NB4 (cell line): ENCODE measurements at places on chromosomes 12 and 14.

GRCh38 chr14:24270537-24271133 is 762 bp downstream of the RABGGTA start:
- no peak for DNase-seq

DNA sequence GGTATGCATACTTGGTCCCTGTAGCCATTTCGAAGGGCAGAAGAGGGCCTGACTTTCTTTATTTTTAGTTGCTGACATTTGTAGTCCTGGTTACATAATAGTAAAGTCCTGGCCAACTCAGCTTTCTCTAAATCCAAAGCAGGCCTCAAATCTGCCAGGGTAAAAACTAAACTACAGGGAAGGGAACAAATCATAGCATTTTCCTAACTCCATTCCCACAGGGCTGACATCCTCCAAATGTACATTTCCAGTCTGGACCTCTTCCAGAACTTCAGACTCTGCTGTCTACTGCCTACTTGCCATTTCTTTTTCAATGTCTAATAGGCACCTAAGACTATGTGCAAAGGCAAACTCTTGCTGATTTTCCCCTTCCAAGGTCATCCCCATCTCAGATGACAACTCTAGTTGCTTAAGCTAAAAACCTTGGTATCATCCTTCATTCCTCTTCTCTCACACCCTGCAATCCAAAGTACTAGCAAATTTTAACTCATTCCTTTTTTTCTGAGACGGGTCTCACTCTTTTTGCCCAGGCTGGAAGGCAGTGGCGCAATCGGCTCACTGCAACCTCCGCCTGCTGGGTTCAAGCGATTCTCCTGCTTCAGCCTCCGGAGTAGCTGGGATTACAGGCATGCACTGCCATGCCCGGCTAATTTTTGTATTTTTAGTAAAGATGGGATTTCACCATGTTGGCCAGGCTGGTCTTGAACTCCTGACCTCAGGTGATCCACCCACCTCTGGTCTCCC is 2.0 kb downstream of the DDIT3 start:
- no peak for DNase-seq

DNA sequence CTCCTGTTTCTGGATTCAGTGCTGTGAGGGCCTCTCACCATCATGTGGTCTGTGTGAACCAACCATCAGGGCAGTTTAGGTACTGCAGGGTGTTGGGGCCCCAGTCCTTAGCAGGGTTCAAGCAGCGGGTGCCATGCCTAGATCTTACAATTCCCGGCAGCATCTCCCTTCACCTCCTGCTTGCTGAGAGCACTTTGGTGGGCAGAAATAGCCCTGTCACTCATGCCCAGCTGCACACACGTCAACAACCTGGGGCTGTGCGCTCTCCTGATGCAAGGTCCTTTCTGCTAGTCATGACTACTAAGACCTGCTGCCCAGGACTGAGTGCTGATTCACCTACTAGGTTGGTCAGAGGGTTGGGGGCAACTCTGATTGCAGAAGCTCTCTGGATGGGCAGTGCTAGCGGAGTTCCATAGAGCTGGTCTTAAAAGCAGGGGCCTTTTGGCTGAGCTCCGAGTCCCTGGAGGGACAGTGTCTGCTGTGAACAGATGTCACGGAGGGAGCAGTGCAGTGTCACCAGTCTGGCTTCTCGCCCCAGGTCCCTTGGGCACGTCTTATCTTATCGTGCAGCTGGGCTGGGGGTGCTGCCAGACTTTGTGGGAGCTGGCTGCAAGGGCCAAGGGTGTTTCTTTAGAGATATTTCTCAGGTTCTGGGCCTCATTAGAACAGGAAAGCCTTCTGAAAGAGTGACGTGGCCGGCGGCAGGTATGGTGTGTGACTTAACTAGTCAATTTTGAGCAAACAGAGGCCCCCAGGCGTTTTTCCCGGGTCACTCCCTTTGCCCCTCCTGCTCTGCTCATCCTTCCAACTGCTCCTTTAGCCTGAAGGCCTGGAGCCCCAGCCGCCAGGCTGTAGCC is 71.8 kb downstream of the NINJ2 start:
- peak; percentile 93 for DNase-seq

DNA sequence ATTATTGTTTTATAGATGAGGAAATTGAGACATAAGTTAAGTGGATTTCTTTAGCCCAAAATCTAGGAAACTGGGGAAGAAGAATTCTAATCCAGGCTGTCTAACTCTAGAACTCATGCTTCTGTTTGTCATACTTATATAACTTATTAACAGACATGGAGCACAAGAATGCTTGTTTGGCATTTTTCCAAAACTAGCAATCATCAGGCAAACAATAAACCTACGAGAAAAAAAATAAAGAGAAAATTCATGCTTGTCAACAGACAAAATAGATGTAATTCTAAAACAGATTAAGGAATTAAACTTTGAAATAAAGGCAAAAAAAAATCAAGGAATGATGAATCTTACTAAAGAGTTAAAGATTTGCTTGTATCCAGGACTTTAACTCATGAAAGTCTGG is 103.1 kb downstream of the METTL25 start:
- DNase-seq: no peak

- DNase-seq: no peak
Measured at GRCh38 chr12:81591256-81591655, 167.9 kb downstream of the PPFIA2 start.

DNA sequence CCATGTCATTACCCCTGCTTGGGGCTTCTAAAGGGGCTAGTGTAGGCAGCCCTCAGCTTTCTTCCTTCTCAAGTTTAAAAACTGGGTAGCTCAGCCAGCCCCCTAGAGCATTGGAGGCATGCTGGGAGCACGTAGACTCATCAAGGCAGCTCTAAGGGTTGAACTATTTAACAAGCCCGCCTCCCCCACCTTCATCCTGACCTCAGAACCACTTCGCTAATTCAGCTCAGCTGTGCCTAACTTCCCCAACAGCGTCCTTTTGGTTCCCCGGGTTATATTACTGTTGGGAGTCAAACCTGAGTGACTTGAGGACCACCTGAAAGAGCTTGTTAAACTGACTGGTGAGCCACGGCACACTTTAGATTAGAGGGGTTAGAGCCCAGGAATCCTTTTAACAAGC is 30.1 kb downstream of the MAX start:
- peak; percentile 90 for DNase-seq

DNA sequence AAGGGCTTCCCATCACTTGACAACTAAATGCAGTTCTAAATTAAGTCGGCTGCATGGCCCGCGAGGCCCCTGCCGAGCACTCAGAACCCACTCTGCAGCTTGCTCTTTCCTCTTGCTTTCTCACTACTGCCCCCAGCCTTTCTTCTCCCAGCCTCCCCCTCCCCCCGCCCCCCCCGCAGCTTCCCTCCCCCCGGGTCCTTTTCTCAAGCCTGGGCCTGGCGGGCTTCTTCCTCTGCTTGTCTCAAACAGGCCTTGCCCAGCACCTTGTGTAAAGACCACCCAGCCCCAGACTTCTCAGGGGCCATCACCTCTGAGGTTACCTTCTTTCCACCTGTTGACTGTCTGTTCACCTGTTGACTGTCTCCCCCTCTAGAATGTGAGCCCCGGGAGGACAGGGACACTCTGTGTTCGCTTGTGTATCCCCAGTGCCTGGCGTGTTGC is 1.1 kb downstream of the CYP46A1 start:
- no peak for DNase-seq

DNA sequence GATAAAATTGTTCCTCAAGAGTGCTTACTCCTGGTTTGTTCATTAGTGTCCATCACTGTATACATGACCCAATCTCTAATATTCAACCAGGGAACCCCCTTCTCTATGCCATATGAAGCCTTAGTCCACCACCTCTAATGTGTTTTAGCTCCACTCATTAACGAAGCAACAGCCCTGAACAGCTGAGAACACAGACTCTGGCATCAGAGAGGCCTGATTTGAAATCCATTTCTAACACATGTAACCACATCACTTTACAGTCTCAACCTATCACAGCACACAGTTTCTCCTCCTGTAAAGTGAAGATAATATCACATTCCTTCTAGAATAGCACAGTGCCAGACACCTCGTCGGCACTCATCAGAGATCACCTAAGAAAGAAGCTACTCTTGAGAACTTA is 64.3 kb downstream of the C2CD5 start:
- DNase-seq: no peak

GRCh38 chr12:47561746-47562145 is 144.1 kb downstream of the RPAP3 start:
- DNase-seq: no peak

GRCh38 chr12:51836041-51836826 is 12.3 kb downstream of the FIGNL2 start:
- DNase-seq: no peak

- DNase-seq: no peak
Measured at GRCh38 chr12:132610866-132611602, 652 bp upstream of the LRCOL1 start.

GRCh38 chr12:2338991-2339431 is 286.2 kb downstream of the CACNA1C start:
- DNase-seq: no peak

DNA sequence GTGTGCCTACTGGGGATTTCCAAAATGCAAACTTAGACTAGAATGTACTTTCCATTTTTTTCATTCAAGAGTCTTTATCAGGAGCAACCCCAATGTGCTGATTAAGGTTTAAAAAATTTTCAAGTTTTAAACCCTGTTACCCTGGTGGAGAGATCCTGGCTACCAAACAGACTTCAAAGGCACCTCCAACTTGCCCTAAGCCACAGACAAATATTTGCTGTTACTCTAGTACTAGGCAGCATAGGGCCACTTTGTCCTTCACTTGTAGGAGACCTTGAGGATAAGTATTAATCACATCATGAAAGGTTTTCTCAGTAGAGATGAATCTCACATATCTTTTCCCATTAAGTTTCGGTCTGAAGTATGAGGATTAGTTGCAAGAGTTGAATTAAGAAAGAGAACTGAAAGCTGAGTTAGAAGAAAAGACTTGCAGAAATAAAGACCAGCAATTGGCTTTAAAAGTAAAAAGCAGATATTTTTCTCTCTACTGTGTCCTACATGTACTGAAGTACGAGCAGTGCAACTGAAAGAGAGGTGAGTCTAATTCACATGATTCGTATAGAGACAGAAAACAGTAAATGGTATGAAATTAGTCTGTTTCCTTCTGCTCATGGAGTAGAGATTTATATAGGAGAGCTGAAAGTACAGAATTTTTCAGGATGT is 28.3 kb downstream of the NTN4 start:
- no peak for DNase-seq

DNA sequence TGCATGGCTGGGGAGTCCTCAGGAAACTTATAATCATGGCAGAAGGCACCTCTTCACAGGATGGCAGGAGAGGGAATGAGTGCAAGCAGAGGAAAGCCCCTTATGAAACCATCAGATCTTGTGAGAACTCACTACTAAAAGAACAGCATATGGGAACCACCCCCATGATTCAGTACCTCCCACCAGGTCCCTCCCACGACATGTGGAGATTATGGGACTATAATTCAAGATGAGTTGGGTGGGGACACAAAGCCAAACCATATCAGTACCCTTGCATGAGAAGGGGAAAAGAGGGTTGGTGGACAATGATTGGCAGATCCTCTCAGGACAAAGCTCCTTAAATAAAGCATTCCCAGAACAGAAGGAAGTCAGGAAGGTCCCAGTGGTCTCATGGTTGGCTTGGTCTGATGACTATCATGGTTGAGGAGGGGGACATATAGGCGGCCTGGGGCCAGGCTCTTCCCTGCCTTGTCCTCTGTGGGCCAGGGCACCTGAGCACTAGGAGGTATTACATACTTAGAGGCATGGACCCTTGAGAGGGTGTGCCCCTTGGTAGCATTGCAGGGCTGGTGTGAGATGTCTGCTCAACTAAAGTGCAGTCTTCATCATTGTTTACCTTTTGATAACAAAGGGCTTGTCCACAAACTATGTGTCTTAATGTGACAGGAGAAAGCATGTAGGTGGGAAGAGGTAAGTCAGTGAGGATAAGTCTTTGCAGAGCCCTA is 22.2 kb downstream of the HSD17B6 start:
- DNase-seq: no peak

DNA sequence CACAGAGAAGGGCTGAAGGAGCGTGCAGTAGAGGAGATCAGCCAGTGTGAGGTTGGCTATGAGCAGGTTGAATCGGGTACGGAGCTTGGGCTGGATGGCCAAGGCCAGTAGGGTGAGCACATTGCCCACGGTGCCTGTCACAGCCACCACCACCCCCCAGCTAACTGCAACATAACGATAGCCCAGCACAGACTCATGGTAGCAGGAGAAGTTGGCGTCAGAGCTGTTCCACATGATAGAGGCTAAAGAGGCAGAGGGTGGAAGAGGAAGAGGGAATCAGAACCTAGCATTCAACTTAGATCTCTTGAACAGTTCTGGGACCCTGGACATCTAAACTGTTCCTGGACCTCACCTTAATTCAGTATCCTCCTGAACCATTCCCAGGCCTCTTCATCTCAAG is 668 bp downstream of the GPR84 start:
- DNase-seq: peak; percentile 55

- DNase-seq: no peak
Measured at GRCh38 chr14:100735271-100735670, 8.6 kb downstream of the DLK1 start.

GRCh38 chr14:67566908-67567307 is 33.2 kb downstream of the PIGH start:
- DNase-seq: no peak

- DNase-seq: peak; percentile 10
Measured at GRCh38 chr14:100761481-100761880, 34.8 kb downstream of the DLK1 start.

DNA sequence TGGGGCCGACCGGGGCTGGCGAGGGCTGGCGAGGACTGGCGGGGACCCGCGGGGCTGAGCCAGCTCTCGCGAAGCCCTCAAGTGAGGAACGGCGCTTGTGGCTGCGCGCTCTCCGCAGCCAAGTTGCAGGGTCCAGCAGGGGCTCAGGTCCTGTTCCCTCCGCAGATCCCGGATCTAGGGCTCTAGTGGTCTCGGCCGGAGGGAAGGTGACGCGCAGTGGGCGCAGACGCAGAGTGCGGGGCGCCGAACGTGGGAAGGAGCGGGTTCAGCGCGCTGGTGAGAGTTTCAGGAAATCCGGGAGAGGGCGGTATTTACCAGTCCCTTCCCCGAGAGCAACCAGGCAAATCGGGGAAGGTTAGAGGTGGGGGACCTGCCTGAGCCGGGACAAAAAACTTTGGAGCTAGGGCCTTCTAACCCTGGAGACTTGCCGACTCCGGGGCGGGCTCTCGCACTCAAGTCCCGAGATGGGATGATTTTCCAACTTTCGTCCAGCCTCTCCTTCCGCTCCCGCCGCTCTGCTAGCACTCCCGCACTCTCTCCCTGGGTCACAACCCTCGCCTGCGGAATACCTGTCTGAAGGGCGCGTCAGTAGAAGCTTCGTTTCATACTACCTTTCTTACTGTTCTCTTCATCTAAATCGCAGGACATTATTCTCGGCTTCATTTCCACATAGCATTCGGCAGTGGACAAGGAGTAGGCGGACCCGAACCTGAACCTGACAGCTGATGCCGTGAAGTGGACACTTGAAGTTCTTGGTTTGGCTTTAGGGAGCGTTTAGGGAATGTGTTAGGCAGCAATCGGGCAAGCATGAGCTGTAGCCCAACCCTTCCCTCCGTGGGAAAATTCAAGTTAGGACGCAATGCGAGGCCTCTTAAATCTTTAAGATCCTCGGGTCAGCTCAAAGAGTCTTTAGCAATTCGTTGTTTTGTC is 13.6 kb upstream of the PAX9 start:
- DNase-seq: no peak
